Myocyte (in vitro differentiated cells): ENCODE measurements at places on chromosomes 2 and 18.

- no peak for DNase-seq
Observed at GRCh38 chr2:28334527-28334894, 58.1 kb upstream of the FOSL2 start.

DNA sequence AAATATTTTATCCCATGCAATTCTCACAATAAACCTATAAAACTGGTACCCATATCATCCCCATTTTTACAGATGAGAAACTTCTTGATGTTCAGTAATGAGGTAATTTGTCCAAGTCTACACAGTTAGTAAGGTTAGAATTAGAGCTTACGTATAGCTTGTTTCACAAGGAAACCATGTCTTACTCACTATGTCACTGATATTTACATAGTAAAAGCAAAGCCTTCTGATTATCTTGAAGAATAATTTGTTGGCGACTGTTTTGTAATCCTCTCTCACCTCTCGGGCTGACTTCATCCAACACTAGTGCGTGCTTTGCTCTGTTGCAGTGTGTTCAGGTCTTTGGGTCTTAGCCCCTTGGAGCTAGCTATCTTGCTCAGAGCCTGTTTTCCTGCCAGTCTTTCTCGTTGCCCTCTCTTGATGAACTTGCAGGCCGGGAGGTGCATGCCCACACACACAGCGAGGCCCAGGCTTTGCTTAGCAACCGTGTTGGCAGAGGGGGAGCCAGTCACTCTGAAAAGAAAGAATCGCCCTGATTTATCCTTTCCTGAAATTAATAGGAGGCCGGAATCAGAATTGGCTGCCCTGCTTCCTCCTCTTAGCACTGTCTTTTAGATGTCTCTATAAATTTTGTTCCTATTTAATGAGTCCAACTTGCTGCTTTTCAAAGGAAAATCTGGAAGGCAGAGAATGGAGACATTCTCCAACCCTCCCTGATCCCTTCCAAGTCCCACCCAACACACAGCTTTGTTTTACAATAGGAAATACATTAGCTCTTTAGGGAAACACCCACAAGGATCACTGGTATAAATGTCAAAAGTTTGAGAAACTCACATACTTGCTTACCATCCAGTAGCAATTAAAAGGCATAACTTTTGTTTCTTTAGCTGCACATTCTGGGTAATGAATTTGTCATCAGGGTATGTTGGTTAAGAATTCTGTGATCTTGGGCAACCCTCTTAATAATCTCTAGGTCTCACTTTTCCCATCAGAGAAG is 97.6 kb upstream of the SEC11C start:
- no peak for DNase-seq

DNA sequence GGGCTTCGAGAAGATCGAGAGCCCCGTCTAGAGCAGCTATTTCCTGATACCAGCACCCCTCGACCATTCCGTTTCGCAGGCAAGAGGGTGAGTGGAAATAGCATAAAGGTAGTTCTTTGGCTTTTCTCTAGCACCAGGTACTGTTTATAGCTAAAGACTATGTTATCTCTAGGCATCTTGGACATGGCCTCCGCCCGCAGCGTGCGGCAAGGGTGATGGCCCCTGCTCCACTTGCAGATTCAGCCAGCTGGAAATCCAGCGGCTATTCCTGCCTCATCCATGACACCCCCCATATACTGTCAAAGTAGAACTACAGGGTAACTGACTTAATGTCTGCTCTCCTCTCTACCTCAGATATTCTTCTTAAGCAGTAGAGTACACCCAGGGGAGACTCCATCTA is 3.3 kb downstream of the AGBL5 start:
- DNase-seq, result no peak

GRCh38 chr2:227615181-227615580 is 541 bp upstream of the SCYGR3 start:
- no peak for DNase-seq

DNA sequence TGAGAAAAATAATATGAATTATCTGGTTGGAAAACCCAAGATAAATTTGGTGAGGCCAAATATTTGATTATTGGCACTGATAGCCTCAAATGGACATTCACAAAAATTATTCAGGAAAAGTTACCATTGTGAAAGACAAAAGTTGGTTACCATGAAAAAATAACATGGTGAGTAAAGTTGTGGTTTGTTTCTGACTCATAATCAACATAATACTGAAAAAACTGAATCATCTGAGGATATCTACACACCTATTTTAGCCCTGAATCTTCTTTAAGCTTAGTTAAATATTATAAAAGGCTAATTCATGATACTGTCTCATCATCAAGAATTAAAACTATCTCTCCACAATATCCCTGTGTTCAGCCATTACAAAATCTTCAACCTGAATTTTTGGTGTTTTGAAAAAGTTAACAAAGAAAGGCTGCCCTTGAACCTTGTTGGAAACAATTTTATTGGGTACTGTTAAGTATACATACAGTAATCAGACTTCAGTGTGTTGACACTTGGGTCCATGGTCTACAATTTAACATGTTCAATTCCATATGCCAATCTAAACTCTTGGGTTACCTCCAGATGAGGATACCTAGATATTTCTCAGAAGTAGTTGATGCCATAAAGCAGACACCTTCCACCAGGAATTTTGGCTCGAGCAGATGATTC is 607.5 kb upstream of the SLC39A10 start:
- DNase-seq, result peak; percentile 22

DNA sequence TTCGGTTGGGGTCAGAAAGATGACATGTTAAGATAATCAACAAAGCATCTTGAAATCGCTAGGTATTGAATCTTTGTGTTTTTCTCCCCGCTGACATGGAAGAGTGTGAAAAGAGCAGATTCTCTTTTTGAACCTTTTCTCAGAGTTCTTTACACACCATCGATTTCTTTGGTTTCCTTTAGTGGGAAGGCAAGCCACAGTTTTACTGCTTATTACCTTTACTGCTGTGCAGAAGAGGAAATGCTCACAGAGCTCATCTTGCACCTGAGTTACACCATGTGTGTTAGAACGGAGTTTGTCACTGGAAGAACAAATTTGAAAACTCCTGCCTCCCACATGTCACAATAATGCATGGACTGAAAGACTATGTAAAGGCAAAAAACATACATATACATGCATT is 45.3 kb upstream of the PDK1 start:
- no peak for DNase-seq

- no peak for DNase-seq
Observed at GRCh38 chr2:70668911-70669310, 99.1 kb downstream of the ADD2 start.

DNA sequence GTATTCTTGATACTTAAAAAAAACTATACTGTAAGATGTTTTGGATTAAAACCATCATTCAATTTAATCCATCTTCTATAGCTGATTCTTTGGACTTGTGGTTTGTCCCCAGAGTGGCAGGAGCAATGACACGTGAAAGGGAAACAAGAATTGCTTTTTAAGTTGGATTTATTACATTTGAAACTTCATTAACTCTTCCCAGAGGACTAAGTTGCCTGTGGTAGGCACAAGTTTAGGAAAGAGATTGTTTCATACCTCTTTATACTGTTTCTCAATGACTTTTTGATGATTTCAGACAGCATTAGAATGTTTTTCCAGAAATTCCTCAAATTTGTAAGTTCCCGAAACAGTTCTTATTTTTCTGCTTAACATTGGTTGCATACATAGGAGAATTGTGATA is 41.3 kb downstream of the ACVR2A start:
- no peak for DNase-seq

GRCh38 chr18:77084688-77085035 is 47.9 kb downstream of the MBP start:
- peak; percentile 88 for DNase-seq

GRCh38 chr18:24076950-24077349 is 61.9 kb upstream of the CABYR start:
- DNase-seq, result no peak

- no peak for DNase-seq
Observed at GRCh38 chr2:201642086-201642578, 1.2 kb downstream of the TMEM237 start.

GRCh38 chr18:36692371-36692770 is 136.4 kb downstream of the TPGS2 start:
- DNase-seq, result no peak

- DNase-seq, result no peak
Observed at GRCh38 chr18:58599106-58599505, 29.8 kb downstream of the ALPK2 start.

GRCh38 chr2:101762451-101763171 is 65.1 kb downstream of the MAP4K4 start:
- DNase-seq, result peak; percentile 72

- peak; percentile 85 for DNase-seq
Observed at GRCh38 chr18:12409469-12409868, 1.7 kb downstream of the PRELID3A start.

GRCh38 chr2:198641161-198641560 is 816.6 kb downstream of the SATB2 start:
- DNase-seq, result no peak

DNA sequence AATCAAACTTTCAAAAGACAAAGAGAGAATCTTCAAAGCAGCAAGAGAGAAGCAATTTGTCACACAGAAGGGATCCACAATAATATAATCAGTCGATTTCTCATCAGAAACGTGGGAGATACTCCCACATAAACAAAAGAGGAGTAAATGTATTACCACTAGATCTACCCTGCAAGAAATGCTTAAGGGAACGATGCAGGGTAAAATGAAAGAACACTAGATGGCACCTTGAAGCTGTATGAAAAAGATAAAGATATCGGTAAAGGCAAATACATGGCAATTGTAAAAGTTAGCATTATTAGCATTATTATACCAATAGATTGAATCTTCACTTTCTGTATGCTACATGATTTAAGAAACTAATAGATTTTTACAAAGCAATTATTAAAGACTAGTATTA is 677.0 kb downstream of the SUCLG1 start:
- no peak for DNase-seq

GRCh38 chr2:119480184-119480583 is 44.1 kb downstream of the SCTR start:
- DNase-seq, result no peak

GRCh38 chr2:128329607-128330006 is 10.9 kb upstream of the HS6ST1 start:
- DNase-seq, result no peak

- no peak for DNase-seq
Observed at GRCh38 chr2:241037498-241037897, 39.1 kb downstream of the SNED1 start.

GRCh38 chr2:69499242-69499641 is 62.0 kb upstream of the NFU1 start:
- no peak for DNase-seq

GRCh38 chr2:182349268-182349667 is 77.6 kb downstream of the PDE1A start:
- DNase-seq, result no peak

GRCh38 chr18:2654169-2654927 is 1.2 kb upstream of the SMCHD1 start:
- no peak for DNase-seq

GRCh38 chr18:73151086-73151485 is 283.3 kb upstream of the NETO1 start:
- DNase-seq, result no peak

GRCh38 chr2:176317623-176318065 is 48.4 kb downstream of the MTX2 start:
- no peak for DNase-seq

DNA sequence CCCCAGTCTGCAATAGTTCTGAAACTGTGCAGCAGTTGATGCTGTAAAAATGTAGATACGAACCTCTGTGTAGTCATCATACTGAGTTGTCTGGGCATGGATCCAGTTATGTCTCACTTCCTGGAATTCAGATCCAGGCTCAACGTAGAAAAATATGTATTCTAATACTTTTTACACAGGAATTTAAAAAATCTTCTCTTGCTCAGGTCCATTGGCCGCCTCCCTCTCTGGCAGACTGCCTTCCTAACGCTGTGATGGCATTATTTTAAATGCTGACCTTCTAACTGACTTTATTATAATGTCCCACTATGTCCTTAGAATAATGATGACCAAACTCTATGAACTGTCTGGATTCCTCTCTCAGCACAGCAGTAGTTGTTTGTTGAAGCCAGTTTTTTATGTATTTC is 119.6 kb downstream of the FEZ2 start:
- peak; percentile 73 for DNase-seq

DNA sequence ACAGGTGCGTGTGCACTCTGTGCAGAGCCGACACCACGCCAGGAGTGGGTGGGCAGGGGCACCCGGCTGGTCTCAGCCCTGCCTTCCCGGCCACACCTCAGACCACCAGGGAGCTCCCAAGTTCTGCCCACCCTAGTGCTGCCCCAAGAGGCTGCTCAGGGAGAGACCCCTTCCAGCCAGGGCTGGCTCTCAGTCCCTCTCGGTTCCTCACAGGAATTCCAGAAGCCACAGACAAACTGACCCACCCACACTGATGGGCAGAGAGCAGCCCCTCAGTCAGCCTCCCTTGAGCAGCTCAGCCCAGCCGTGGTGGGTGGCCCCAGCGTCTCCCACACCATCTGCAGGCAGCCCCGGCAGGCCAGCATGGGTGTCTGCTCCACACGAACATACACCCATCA is 33.8 kb downstream of the GPC1 start:
- DNase-seq, result peak; percentile 61

- no peak for DNase-seq
Observed at GRCh38 chr2:68857855-68858456, 13.2 kb downstream of the BMP10 start.

GRCh38 chr2:163794635-163795034 is 58.8 kb upstream of the FIGN start:
- no peak for DNase-seq

GRCh38 chr2:38523728-38524437 is 78.8 kb downstream of the HNRNPLL start:
- no peak for DNase-seq

- DNase-seq, result no peak
Observed at GRCh38 chr18:32270341-32270740, 80.5 kb downstream of the MEP1B start.

- no peak for DNase-seq
Observed at GRCh38 chr2:126882736-126883665, 15.7 kb upstream of the TEX51 start.

DNA sequence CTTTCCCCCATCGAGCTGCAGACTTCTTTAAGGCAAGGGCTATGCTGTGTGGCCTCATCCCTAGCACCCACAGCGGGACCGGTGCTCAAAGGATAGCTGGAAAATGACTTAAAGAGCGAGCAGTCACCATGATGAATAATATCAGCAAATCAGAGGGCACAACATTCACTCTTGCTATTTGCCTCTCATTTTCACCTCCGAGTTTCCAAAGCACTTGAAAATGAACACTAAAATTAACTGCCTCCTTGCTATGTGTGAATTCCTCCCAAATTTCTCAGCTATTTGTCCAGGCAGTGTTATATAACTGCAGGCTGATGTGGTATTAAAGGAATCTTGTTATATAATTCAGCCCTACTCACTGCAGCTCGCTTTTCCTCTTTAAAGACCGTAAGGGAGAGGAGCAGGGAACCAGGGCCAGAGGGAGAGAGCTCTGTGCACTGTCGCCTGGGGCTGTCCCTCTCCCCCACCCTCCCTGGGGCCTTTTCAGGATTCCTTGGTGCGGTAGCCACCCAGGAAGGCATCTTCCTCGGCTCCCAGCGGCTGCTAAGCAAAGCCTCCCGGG is 1.4 kb downstream of the CYS1 start:
- no peak for DNase-seq

GRCh38 chr2:202716114-202716718 is 81.4 kb downstream of the FAM117B start:
- DNase-seq, result no peak

GRCh38 chr2:42839809-42840501 is 47.6 kb upstream of the HAAO start:
- no peak for DNase-seq
